Osteoblast (primary cell): ENCODE measurements at places on chromosomes 6 and 20.

DNA sequence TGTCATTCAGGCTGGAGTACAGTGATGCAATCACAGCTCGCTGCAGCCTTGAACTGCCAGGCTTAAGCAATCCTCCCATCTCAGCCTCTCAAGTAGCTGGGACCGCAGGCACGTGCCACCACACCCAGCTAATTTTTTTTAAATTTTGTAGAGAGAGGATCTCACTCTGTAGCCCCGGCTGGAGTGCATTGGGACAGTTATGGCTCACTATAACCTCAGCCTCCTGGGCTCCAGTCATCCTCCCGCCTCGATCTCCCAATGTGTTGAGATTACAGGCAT is 86.5 kb downstream of the SERAC1 start:
- DNase-seq: no peak

DNA sequence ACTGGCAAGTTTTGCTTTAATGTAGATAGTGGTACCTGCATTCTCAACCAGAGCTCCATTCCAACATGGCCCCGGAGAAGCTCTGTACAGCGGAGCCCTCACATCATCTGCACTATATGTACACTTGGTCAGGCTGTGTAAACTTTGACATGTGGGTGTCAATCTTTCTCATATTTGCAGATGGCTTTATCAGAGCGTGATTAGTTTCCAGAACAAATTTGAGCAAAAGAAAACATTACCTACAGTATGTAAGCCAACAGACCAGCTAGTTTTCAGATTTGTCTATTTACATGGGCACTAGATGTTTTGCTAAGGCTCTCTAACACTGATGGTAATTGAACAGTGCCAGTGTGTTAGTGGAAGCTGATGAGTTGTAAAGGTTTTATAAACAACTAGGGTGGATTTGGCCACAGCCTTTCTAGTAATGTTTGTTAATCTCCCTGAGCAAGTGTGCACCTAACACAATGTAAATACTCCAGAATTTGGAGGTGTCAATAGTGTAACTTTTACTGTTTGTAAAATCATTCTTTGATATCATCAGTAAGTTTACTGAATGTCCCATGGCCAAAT is 131.8 kb downstream of the FOXA2 start:
- DNase-seq: no peak

DNA sequence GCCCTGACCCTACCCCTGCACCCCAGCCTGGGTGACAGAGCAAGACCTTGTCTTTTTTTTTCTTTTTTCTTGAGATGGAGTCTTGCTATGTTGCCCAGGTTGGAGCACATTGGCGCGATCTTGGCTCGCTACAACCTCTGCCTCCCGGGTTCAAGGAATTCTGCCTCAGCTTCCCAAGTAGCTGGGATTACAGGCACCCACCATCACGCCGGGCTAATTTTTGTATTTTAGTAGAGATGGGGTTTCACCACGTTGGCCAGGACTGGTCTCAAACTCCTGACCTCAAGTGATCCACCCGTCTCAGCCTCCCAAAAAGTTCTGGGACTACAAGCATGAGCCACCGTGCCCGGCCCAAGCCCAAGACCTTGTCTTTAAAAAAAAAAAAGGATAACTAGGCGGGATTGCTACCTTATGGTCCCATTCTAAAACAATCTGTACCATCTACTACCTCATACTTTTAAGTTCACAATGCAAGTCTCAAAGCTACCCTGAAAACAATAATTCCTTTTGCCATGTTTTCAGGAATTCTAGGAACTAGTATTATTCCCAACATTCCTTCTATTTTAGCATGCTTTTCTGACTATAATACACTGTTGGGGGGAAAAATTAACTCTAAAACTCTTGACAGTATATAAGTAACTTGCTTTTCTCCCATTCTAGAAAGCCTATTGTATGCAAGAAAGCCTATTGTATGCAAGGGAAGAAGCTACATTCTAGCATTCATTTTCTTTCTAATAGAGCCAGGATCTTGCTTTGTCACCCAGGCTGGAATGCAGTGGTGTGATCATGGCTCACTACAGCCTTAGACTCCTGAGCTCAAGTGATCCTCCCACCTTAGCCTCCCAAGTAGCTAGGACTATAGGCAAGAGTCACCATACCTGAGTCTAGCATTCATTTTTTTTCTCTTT is 6.6 kb downstream of the TUBB start:
- DNase-seq: no peak

- no peak for DNase-seq
Measured at GRCh38 chr6:163804991-163805390, 390.5 kb downstream of the QKI start.
